ENCODE measurements at places on chromosomes 11 and 22.

DNA sequence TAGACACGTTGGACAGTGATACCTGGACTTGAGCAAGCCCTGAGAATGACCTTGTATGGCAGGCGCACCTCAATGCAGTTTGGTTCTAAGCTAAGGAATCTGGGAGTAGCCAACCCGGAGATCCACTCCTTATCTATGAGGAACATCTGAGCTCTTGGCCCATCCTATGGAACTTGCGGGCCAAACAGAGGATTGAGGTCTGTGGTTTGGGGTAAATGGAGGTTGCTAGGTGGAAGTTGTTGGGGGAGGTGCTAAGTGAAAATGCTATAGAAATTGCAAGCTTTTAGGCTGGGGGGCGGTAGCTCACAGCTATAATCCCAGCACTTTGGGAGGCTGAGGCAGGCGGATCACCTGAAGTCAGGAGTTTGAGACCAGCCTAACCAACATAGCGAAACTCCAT lies 8.9 kb downstream of the GDPD5 start:
- no peak for DNase-seq

DNA sequence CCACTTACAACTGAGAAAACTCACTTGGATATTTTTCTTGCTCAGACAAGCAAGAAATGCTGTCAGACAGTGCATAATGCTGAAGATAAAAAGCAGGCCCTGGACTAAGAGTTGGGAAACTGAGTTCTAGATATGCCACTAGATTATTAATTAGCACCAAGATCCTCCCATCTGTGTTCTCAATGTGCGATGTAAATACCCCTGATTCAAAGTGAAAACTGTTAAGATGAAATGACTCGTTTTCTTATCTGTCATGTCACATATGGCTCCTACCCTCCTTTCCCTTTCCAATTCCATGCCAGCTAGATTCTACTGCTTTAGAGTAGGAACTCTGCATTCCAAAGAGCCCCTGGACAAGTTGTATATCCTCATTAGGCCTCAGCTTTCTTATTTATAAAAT lies 88.9 kb upstream of the CLNS1A start:
- DNase-seq, result no peak

GRCh38 chr11:86515297-86516094 lies 140.8 kb downstream of the CCDC81 start:
- no peak for DNase-seq

- DNase-seq, result no peak
Observed at GRCh38 chr11:35010654-35011053, 94.2 kb downstream of the PDHX start.

DNA sequence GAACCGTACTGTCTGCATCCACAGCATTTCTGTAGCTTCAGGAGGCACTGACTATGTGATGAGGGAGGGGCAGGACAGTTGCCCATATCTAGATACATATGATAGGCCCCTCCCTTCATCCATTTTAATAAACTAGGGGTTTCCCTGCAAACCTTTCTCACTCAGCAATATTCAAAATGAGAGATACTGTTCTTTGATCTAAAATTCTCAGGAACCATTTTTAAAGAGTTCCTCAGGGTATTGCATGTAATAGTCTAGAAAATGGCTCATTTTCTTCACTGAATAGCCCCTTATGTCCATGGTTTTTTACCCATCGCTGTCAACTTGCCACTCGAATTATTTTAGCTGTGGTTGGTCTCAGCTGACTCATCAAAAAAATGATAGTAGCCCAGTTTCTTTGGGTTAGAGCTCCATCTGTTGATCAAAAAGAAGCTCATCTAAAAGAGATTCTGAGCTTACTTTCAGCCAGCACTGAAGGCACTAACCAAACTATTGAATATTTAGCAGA lies 37.0 kb upstream of the DNAJB7 start:
- peak; percentile 67 for DNase-seq

GRCh38 chr11:75249704-75250103 lies 9.1 kb downstream of the TPBGL start:
- no peak for DNase-seq

GRCh38 chr11:120985718-120986569 lies 38.0 kb upstream of the TBCEL start:
- DNase-seq, result peak; percentile 22

GRCh38 chr22:19853879-19854777 lies 546 bp downstream of the GNB1L start:
- peak; percentile 18 for DNase-seq

- DNase-seq, result no peak
Observed at GRCh38 chr11:114384487-114384886, 15.8 kb downstream of the C11orf71 start.

GRCh38 chr11:830295-831117 lies 2.2 kb upstream of the CD151 start:
- DNase-seq, result peak; percentile 67

GRCh38 chr11:123302751-123303195 lies 107.7 kb upstream of the CLMP start:
- DNase-seq, result peak; percentile 15

GRCh38 chr22:43390166-43390565 lies 21.6 kb upstream of the MPPED1 start:
- no peak for DNase-seq

- no peak for DNase-seq
Observed at GRCh38 chr11:123249354-123249753, 54.3 kb upstream of the CLMP start.

DNA sequence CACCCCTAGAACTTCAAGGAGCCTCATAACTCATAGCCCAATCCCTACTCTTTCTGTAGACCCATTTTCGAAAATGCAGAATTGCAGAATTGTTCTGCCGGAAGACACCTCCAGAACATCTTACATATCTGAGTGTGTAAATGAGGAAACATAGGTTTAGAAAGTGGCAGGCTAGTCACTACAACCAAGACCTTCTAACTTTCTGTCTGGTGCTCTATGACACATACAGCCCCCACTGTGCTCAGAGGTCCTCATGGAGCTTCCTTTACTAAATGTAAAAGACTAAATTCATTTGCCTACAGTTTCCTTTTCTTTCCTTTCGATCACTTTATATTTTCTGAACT lies 132.1 kb upstream of the DDI1 start:
- no peak for DNase-seq

DNA sequence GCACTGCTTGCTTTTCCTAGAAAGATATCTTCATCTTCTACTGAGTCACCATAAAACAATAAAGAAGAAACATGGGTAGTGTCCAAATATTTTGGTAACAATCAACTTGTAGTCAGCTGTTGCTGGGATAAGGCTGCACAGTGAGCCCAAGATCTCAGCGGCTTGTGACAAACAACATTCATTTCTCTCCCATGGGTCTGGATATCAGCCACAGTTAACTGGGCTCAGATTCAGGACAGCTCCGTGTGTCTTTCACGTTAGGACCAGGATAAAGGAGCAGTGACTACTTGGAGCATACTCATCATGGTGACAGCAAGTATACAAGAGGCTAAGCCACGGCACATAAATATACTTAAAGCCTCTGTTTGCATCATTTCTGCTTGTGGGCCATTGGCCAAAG lies 27.9 kb upstream of the GRK3 start:
- no peak for DNase-seq

GRCh38 chr11:123054301-123055065 lies 7.5 kb downstream of the HSPA8 start:
- DNase-seq, result peak; percentile 87

DNA sequence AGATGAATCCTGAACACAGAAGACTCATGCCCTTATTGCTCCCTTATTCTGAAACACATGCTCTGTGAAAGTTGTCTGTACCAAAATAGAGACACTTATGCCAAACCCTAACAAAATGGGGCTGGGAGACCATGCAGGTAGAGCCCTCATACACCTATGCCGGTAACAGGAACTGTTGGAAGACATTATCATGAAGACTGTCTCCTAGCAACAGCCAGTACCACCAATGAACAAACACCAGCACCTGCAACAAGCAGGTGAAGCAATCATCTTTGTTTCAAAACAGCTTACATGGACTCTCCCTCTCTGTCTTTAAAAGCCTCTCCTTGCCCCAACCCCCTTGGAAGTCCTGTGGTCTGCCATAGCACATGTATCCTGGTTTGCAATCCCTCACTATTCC lies 17.2 kb downstream of the SLC5A4 start:
- DNase-seq, result no peak

GRCh38 chr11:62930666-62931065 lies 9.5 kb upstream of the CHRM1 start:
- DNase-seq, result no peak

DNA sequence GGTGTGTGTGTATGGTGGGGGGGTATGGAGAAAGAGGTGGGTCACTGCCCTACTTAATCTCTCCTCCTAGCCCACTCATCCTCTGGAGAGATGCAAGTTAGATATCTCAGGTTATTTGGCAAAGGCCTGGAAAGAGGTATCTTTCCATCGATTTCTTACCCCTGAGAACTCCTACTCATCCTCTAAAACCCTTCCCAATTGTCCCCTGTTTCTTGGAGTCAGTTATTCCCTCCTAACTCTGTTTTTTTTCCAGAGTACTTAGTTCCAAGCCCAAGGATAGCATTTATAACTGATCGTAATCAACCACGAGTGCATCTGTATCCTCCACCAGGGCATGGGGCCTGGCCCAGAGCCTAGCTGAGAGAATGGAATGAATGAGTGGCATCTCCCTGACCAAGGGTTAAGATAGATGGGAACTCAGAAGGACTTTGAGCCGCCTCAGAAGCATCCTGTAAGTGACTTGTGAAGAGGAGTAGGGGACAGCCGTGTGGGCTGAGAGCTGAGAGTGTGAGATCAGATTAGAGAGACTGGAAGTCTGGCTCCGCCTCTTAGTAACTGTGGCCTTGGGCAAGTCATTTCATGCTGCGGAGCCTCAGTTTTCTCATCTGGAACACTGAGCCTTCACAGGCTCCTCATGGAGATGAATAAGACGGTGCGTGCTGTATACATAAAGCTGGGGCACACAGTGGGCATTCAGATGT lies 16.2 kb downstream of the CD6 start:
- DNase-seq, result peak; percentile 72

GRCh38 chr11:71059662-71060061 lies 192.7 kb downstream of the SHANK2 start:
- no peak for DNase-seq

DNA sequence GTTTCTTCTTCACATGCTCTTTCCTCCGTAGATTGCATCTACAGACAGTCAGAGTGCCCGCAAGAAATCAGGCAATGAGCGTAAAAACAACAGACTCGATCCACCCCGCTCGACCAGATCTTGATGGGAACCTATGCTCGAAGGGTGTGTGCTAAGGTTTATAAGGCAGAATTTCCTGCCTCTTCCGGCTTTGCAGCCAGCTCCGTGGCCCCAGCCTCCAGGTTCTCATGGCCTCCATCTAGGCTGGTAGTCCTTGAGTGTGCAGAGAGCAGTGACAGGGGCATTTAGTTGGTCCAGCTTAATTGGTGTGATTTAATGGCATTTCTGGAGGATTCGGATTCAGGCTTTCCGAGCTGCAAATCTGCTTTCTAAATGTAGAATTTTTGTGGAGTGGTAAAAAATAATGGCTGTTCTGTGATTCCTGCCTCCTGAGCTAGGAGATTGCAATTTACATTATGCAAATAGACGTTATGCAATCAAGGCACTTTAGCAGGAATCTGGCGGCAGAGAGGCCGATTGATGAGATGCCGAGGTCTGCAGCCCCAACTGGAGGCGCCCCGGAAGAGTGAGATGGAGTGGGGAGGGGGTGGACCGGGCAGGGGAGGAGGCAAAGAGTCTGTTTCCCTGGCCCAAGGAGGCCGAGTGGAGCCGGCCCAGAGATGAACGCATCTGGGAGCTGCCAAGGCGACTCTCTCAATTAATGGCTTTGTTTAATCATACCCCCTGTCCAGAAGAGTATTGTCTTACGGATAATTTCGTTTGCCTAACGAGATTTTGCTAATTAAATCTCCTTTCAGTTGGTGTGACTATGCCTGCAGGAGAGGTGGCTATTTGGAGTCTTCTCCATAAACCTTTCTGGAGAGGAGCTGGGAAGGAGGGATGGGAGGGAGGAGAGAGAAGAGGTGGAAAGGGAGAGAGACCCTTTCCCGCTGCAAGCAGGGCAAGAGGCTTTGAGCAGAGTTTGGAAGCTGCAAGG lies 75.3 kb downstream of the PKNOX2 start:
- DNase-seq, result no peak

DNA sequence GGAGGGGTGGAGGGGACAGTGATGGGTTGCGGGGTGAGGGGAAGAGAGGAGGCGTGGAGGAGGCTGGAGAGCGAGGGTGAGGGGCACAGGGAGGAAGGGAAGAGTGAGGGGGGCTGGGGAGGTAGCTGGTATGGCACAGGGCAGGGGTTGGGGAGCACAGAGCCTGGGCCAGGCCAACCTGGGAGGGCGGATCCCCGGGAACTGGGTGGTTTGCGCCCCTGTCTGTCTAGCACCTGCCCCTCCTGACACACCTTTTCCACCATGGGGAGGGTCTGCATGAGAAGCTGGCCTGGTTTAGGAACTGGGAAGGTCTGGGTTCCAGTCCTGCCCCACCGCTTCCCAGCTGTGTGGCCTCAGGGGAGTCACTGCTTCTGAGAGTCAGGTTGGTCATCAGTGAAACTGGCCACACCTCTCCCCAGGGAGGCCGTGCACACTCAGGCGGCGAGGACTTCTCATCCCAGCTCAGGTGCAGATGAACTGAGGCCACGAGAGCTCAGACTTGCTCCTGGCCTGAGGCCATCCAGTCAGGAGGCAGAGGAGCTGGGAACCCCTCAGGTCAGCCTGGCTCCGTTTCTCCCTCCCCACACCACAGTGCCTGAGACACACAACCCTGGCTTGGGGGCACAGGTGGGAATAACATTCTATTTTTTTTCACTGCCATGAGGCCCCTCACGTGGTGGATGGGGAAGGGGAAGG lies 95.6 kb downstream of the PHF21B start:
- no peak for DNase-seq

DNA sequence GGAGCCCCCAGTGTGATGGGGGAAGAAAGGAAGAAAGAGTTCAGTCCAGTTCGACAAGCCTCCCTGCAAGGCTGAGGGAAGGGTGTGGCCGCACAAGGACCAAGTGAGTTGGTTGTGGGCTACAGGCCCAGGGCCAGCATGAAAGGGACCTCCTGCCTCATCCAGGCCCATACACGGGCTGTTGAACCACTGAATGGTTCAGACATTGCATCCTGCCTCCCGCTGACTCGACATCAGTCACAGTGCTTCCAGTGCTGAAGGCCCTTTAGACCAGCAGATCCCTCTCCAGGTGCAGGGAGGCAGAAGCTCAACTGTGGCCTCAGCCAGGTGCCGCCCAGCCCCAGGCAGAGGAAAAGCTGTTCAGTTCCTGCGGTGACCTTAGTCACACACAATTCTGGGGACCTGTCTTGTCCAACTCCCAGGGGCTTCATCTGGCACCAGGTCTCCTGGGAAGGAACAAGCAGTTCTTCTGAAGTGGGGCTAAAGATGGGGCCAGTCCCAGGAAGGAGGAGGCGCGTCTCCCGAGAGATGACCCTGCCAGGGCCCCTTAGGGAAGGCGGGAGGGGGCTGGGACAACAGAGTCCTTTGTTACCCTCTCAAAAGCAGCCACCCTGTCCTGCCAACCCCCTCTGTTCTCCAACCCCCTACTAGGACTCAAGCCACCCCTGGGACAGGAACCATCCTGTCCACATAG lies 6.6 kb downstream of the ARRB1 start:
- DNase-seq, result no peak

- no peak for DNase-seq
Observed at GRCh38 chr22:47329727-47330650, 567.5 kb downstream of the TBC1D22A start.

- DNase-seq, result no peak
Observed at GRCh38 chr11:8276528-8276927, 12.8 kb upstream of the LMO1 start.
